Foreskin keratinocyte (primary cell): ENCODE measurements at places on chromosomes 11 and 22. TPM values are rescaled to one million over a fixed set of nuclear protein-coding genes. Genes with fewer than 3 reads are reported as not detected.

Gene NTM
- 37.5 and 51.7 TPM in 2 replicates for total RNA-seq

Gene CCDC188
- not detected in 2 replicates for total RNA-seq

Gene OR51B2
- not detected in 2 replicates for total RNA-seq

Gene MUC2
- not detected in 2 replicates for total RNA-seq

Gene C11orf21
- not detected in 2 replicates for total RNA-seq
